Effector CD8-positive, alpha-beta T cell (primary cell): ENCODE measurements at places on chromosomes 12 and 14.

DNA sequence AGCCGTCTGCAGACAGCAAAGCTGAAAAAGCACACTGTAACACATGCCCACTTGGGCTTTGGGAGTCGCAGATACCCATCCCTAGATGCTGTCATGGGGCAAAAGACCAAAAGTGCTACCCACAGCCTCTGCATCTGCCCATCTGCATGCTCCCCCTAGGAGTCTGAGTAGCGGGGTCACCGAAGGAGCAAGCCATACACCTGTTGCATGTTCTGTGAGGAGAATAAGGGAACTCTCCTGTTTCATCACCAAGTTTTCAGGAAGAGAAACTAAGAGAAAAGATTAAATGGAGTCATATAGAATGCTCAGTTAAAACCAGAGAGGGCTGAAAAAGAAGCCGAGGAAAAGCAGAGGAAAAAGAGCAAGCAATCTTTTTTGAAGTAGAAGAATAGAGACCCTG lies 13.7 kb upstream of the ST8SIA1 start:
- DNase-seq: no peak

DNA sequence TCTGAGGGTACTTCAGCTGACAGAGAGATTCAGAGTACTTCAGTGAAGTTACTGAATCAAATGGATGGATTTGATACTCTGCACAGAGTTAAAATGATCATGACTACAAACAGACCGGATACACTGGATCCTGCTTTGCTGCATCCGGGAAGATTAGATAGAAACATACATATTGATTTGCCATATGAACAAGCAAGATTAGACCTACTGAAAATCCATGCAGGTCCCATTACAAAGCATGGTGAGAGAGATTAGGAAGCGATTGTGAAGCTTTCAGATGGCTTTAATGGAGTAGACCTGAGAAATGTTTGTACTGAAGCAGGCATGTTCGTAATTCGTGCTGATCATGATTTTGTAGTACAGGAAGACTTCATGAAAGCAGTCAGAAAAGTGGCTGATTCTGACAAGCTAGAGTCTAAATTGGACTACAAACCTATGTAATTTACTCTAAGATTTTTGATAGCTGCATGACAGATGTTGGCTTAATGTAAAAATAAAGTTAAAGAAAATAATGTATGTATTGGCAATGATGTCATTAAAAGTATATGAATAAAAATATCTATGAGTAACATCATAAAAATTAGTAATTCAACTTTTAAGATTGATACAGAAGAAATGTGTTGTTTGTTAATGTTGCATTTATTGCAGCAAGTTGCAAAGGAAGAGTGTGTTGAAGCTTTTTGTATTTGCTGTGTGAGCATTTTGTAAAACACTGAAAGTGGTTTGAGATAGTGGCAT lies 136.1 kb upstream of the RAP1B start:
- no peak for DNase-seq

- DNase-seq: peak; percentile 49
Measured at GRCh38 chr12:119938049-119938667, 50.9 kb upstream of the BICDL1 start.

DNA sequence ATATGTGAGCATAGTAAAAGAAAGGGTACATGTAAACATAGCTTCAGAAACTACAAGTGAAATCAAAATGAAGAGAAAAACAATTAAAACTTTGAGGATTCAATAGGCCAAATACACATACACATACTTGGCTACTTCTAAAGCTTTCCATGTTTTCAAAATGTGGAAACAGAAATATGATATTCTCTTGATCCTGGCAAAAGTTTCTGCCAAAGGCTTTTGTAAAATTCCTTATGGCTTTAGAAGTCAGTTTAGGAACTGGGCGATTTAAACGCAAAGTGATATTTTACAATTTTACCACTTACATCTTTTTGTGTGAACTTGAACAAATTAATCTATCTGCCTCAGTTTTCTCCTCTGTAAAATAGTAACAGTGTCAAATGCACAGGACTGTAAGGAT lies 756.4 kb downstream of the C12orf50 start:
- DNase-seq: no peak

GRCh38 chr12:122909442-122910288 lies 13.7 kb upstream of the VPS37B start:
- no peak for DNase-seq

GRCh38 chr14:89017417-89017816 lies 193.0 kb downstream of the TTC8 start:
- DNase-seq: no peak

- no peak for DNase-seq
Measured at GRCh38 chr12:85424581-85425348, 144.7 kb downstream of the ALX1 start.

DNA sequence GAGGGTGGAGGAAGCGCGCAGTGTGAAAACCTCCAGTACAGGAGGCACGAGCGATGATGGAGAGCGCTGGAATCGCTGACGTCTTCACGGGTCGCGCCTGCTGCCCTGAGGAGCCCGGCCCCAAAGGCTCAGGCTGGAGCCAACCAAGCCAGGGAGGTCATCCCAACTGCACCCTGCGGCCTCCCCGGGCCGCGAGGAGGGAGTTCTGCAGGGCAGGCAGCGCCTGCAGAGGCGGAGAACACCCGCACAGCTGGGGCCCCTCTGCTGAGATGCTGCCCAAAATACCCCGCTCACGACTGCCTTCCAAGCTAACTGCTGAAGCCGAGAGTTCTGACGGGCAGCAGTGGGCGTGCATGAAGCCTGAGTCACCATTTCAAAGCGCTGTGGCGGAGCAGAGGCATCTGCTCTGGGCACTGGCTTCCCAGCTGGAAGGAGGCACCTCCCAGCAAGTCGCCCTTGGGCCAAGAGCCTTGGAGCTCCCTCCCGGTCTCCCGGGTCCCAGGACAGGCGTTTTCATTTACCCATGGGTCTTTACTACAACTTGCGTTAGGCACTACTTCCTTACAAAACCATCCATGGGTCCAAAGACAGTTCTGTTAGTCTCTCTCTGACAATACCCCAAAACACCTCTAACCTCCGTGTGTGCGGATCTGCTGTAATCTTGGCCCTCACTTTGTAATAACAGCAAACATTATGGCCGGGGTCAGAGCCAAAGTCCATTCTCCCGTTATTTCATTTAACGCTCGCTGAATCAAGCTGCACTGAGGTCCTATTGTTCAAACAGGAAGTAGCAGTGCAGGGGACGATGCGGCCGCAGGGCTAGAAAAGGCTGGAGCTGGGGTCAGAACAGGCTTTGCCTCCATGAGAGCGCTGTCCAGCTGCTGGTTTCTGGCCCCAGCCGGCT lies 60.1 kb upstream of the RIMBP2 start:
- DNase-seq: no peak

GRCh38 chr12:59675461-59675860 lies 79.6 kb downstream of the SLC16A7 start:
- DNase-seq: no peak

DNA sequence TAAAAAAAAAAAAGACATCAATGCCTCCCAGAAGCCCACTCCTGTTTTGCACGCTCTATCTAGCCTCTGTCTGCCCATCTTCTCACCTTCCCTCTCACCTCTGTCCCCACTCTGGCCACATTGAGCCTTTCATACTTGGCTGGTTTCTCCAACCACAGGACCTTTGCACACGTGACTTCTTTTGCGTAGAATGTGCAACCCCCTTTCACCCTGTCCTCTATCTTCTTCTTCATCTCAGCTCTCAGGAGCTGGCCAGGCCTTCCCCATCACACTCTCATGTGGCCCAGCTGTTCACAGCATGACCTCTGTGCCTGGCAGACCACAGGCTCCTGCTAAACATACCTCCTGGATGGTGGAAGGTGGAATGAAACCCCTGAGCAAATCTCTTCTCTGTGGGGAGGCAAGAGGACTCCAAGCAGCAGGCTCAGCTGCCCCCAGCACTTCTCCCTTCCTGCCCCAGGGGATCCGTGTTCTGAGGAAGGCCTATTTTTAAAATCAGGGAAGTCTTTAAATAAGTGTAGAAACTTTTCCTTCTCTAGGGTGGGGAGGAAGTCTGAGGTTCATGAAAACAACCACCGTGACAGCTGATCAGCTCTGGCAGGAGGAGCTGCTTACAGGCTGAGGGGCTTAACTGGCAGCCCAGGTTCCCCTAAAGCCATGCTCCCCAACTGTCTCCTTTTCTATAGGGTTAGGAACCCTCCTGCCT lies 11.6 kb downstream of the HVCN1 start:
- DNase-seq: no peak

- DNase-seq: no peak
Measured at GRCh38 chr14:32679927-32680612, 258.6 kb upstream of the NPAS3 start.

DNA sequence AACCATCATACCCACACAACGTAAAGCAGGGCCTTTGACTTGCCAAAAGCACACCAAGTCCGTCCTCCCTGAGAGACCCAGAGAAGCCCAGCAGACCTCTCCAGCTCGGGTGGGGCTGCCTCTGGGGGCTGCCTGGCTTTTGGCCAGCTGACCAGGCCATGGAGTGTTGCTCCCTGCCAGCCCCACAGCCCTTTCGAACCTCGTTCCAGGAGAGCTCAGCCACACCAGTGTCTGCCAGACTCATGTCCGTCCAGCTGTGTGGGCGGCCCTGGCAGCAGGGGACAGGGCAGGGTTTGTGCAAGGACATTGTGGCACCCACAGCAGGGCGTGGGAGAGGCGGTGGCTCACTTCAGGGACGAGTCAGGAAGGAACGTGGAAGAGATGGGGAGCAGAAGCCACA lies 22.6 kb upstream of the IRF2BPL start:
- DNase-seq: no peak

DNA sequence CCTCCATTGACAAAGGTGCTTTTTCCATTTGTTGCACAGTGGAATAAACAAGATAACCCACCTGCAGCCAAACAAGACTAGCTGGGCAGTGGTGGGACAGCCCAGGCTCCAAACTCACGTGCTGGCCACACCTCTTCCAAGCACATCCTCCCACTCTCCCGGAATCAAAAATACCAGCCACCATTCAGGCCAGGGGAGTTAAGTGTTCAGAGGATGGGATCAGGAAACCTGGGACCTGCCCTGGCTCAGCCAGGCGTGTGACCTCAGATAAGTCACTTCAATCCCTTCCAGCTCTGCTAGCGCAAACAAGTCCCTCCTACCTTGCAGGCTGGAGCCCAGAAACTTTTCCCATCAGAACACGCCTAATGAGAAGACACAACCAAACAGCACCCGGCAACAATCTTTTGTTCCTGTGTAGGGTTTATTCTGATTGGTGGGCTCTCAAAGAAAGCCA lies 43.3 kb downstream of the ACTN1 start:
- DNase-seq: no peak

DNA sequence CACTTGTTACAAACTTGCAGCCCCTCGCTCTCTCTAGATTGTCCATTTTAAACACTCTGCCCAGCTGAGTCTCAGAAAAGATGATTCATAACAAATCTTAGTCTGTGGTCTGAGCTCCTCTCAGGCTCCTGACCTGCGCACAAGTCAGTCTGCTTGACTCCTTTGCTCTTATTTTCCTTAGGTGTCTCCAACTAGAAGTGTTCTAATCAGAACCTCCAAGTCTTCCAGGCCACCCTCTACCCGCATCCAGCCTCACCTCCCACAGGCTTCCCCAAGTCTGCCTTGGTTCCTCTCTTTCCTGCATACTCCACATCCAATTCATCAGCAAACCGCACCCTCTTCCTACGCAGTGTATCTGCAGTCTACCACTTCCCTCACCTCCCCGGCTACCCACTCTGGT lies 42.4 kb upstream of the BDKRB2 start:
- DNase-seq: no peak

DNA sequence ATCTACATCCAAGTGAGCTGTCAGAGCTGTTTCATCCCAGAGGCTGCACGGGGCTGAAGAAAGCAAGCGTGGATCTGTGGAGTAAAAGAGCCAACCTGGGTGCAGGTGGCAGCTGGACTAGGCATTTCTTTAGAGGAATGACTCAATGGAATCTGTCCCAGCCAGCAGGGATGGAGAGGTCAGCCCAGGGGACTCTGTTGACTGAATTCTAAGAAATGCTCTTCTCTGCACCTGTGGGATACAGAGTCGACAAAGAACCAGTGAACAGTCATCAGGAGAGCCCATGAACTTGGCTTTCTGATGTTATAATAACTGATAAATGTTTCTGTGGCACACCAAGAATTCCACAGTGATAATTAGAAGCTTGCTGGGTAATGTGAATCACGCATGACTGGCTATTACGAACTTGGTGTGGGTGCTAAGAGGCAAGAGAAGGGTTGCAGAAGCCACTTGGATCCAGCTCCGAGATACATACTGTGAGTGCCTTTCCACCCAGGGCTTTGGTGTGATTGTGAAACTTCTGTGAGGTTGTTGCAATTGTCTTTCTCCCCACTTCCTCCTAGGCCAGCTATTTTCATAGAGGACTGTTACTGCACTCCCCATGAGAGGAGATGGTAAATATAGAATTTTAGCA lies 16.2 kb downstream of the PYGL start:
- no peak for DNase-seq

- no peak for DNase-seq
Measured at GRCh38 chr14:54769951-54770863, 132.4 kb downstream of the GCH1 start.

GRCh38 chr12:22709292-22709691 lies 84.3 kb downstream of the ETNK1 start:
- no peak for DNase-seq

DNA sequence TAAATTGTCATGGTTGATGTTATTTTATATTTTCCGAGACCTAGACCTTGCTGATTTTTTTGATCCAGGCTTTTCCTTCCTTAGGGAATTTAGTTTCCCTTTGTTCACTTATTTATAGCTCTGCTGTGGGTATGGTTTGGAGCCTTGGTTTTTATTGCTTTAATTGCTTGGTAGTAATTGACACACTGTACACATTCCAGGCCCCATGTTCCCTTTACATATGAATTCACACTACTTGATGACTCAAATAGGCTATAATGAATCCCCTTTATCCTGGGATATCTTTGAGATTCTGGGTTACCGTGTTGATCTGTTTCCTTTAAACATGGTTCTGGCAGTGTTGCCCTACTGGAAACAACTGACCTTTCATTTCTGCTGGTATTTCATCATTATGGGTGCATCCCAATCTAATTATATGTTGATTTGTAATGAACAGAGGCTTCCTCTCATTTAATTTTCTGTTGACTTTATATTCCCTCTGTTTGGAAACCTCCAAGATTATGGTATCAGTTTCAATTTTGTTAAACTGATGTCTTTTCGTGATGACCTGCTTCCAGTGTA lies 424.0 kb downstream of the RAD51B start:
- no peak for DNase-seq

- DNase-seq: no peak
Measured at GRCh38 chr12:84874825-84875139, 37.8 kb downstream of the SLC6A15 start.

- DNase-seq: no peak
Measured at GRCh38 chr12:2142068-2142467, 89.3 kb downstream of the CACNA1C start.
